ENCODE measurements at places on chromosomes 12 and 14.

DNA sequence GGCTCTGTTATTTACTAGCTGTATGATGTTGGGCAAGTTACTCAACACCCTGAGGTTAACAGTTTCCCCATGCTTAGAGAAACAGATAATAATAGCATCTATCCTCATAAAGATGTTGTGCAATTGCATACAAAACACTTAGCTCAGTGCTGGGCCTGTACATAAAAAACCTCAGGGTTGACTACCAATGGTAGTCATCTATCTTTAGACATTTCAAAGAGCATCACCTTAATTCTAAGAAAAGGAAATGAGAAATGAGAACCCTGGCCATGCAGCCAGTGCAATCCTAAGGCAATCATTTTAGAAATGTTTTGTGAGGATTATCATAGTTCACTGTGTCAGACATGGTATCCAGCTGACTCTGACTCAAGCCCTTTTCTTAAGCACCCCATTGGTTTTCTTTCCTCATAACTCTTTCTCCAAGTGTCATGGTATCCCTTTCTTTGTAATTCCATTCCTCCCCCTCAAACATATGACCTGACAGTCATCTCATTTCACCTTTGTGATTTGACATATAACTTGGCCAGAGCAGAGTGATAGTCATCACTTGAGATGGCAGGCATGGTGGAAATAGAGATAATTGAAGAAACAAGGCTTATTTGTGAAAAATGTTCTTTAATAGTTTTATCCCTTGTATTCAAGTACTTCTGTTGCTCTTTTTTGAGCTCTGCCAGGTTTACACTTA, 29.5 kb upstream of the OSBPL8 start:
- peak; percentile 58 for DNase-seq

DNA sequence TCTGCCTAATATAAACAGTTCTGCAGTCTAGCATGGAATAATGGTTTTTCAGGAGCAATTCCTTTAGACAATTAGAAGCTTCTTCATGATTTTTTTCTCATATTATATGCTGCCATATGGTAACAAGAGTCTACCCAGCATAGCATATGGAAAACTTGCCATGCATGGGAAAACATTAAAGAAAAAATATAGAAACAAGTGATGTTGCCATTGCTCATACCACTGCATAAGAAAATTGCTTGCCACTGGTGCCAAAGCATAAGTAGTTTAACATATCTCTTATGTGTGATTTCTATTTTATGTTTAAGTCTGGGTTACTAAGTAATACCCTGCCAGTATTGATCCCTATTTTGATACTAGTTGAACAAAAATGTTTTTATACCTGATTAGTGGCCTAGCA, 171.2 kb downstream of the CCDC59 start:
- DNase-seq, result no peak

GRCh38 chr14:26775765-26776563, 178.1 kb upstream of the NOVA1 start:
- peak; percentile 26 for DNase-seq

GRCh38 chr14:103758059-103758776, 42.6 kb downstream of the ZFYVE21 start:
- DNase-seq, result no peak

DNA sequence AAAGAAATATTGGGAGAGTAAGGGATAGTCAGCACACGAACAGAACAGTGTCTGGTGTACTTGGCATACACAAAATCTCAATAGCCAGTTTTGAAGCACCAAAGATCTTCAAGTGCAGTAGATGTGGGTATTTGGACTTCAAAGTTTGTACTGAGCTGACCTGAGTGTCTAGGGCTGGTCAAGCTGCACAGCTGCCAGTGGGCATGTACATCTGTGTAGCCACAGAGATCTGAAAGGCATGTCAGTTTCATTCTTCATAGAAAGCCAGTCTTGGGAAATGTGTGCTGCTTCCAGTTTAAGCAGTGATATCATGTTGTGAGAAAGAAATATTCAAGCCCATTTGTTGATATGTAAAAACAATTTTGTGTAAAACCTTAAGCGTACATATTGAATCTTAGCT, 279.0 kb upstream of the SYT10 start:
- no peak for DNase-seq

GRCh38 chr14:61429316-61429715, 107.9 kb downstream of the PRKCH start:
- DNase-seq, result no peak

- DNase-seq, result no peak
Measured at GRCh38 chr14:104516906-104517305, 62.7 kb upstream of the C14orf180 start.

GRCh38 chr12:14885718-14886221, at the start of gene MGP:
TSS of gene MGP (minus strand) at chr12:14885854. CDS start at chr12:14885791, 63 bp downstream.
- peak; percentile 23 for DNase-seq
